ENCODE measurements at places on chromosomes 16 and 17.

GRCh38 chr16:50354082-50354481 is 14.7 kb downstream of the BRD7 start:
- no peak for DNase-seq

- no peak for DNase-seq
Measured at GRCh38 chr17:75093548-75094158, 5.9 kb downstream of the SLC16A5 start.

DNA sequence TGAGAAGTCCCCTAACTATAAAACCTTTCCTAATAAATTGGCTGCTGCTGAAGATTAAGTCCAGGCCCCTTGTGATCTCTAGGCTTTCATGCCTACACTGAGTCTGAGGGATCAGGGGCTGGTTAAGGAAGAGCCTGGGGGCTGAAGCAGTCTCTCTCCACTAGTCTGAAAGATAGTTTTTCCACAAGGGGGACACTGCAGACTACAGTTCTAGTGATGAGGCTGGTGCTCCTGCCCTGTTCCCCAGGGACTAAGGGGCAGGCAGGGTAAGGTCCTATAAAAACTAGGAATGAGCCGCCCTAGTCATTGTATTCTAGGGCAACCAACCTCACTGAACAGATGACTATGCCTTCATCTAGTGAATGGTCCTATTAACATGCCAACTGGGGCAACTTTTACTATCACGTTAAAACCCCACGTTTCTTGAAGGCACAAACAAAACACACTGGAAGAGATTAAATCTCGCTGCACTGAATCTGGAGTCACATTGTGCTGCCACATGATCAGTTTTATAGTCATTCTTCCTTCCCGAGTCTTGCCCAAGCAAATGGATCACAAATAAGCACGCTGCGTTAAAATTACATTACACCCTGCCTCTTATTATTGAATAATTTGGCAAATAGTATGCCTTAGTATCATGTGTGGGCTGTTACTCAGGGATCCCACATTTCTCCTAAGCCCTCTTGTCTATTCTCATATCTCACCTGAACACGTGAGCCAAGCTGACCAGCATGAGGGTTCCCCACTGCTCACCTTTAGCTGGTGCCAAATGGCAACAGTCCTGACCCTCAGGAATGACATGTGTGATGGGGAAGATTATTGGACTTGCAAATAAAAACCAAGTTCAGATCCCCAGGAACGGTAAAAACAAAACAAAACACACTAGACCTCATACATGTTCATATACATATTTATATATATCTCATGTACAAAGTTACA is 95.4 kb upstream of the TOB1 start:
- DNase-seq = no peak

GRCh38 chr17:73393962-73394361 is 82.2 kb upstream of the CDC42EP4 start:
- DNase-seq = no peak

GRCh38 chr17:48374650-48375230 is 55.3 kb downstream of the SKAP1 start:
- DNase-seq = no peak

DNA sequence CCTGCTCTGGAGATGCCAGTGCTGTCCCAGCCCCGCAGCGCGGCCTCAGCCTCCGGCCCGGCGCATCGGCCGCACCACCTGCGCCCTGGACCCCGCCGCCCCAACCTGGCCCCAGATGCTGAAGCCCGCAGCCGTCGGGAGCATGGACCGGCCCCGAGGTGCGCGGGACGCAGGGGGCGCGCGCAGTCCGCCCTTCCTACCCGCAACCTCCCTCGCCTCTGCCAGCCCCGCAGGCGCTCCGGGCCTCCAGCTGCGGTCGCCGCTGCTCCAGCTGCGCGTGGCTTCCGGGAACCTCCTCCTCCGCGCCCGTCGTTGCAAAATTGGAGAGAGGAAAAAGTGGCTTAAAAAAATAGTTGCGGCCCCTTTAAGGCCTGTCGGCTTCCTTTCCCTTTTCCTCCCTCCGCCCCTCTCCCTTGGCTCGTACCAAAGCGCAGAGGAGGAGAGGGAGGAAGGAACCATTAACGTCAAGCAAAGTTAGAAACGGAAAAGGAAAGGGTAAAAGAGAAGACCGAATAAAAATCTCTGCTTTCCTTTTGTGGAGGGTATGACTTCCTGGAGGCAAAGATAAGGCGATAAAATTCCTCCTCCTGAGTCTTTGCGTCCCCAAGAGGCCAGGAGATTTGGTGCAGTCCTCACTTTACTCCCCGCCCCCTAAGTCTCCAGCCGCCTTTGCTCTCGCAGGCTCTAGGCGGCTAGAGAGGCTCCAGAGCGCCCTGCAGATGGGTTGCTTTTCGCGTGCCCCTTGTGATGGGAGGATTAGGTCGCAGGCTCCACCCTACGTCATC is at the start of gene CDIPT:
TSS of gene CDIPT (minus strand) at position 343 of the 785 bp plus-strand sequence. CDS start 369 bp downstream, outside the sequence.
- peak; percentile 86 for DNase-seq

DNA sequence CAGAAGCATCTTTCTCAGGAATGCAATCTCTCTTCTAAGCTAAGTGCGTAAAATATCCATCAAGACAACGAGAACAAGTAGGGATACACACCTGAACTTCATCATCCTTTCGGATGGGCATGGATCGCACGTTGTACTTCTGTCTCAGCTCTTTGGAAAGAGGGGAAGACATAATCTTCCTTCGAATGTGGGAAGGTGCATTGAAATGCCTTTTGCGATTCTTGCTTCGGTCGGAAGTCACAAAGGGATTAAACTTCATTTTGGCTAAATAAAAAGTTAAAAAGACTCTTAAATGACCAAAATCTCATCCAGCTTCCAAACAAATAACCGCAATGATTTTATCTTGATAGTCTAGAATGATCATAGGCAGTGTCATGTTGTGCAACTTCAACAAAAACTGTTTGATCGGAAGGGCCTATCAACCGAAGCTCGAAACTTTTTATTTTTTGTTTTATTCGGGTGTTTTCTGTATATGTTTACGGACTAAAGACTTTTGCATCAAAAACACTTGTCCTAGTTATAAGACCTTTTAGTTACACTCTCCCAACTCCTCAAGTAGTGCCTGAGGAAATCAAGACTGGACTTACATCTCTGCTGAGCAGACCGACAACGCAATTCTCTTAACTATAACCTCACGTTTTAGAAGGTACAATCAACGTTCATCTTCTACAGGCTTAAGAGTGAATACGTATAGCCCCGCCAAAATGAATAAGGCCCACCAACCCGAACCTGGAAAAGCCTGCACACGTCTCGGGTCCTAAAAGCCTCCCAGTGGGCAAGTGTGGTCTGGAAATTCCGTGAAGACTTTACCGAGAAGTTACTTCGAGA is 727 bp downstream of the RPL26 start:
- DNase-seq = no peak

DNA sequence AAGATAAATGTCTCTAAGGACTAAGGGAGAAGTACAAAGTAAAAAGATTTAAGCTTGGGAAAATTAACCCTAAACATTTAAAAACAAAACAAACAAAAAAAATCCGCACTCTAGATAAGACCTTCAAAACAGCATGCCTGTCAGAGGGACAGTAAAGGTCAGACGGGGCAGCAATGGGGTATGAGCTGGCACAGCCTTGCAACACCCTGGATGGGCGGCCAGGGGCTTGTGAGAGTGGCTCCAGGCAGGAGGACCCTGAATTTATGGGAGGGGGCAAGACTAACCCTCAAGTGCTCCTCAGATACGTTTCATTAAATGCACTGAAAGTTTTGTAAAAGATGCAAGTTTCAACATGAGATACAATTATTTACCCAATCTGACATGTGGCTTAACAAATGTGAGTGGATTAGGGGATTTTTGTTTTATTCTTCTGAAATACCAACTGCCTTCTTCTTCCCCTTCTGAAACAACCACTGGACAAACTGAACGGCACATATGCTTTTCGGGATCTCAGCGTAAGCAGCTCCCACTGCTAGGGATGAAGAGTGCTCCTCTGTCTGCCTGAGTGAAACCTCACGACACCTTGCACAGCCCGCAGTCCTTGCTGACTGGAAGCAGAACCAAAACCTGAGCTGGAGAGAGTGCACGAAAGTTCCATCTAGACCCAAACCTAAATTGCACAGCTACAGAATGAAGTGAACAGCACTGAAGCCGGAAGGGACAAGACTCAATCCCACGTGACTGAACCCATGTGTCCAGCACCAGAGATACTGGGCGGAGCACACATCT is 128.4 kb downstream of the ANKRD11 start:
- no peak for DNase-seq

GRCh38 chr17:20852239-20852989 is 190.4 kb downstream of the USP22 start:
- peak; percentile 43 for DNase-seq

DNA sequence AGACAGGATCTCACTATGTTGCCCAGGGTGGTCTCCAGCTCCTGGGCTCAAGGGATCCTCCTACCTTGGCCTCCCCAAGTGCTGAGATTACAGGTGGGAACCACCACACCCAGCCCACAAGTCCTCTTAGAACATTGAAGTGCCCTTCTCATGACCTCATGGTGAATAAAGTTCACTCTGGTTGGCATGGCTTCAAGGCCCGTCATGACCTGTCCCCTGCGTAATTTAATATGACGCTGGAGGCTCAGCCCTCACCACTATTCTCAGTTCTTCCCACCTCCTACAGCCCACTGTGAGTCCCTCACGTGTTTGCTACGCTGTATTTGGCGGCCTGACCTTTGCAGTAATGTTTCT is 1.9 kb downstream of the ENDOV start:
- no peak for DNase-seq

- DNase-seq = no peak
Measured at GRCh38 chr16:6605490-6605889, 727.2 kb upstream of the RBFOX1 start.

GRCh38 chr17:27631411-27631760 is 398 bp downstream of the LGALS9 start:
- DNase-seq = peak; percentile 55

All from activated naive CD8-positive, alpha-beta T cell treated with anti-CD3 and anti-CD28 coated beads, Interleukin-2, amount 10 ng/mL, durations not matched to agents 7 days and 5 days (primary cell).